Germinal center (tissue), 1 donor: ENCODE measurements at places on chromosomes 6 and 20.

DNA sequence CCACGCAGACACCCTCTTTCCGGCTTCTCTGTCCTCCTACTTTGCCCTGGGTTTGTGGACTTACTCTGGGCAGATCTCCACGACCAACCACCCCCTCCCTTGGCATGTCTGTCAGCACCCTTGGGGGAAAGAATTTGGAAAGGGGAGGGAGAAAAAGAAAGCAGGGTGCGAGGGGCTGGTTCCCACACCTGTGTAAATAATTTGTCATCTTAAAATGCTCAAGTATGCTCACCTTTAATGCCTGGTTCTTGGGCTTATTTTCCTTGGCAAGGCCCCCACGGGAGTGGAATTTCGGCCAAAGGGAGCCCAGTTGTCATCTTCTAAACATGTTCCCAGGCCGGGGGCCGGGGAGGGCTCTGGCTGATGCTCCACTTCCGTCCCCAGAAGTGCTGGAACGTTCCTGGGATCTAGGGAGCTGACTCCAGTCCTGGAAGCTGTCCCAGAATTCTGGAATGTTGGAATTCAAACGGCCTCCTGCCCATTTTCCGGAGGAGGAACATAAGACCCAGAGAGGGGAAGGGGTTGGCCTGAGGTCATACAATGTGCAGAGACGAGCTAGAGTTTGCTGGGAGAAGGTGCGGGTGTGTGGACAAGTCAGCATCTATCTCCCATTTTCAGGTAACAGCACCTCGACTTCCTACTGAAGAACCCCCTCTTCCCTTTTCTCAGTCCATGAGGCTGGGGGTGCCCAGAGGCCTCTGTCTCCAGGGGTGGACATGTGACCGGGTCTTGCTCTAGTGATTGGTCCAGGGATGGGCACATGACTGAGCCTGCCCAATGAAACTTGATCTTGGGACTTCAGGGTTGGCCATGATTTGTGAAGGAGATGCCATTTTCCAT is 122.3 kb downstream of the CEBPB start:
- no peak for DNase-seq

DNA sequence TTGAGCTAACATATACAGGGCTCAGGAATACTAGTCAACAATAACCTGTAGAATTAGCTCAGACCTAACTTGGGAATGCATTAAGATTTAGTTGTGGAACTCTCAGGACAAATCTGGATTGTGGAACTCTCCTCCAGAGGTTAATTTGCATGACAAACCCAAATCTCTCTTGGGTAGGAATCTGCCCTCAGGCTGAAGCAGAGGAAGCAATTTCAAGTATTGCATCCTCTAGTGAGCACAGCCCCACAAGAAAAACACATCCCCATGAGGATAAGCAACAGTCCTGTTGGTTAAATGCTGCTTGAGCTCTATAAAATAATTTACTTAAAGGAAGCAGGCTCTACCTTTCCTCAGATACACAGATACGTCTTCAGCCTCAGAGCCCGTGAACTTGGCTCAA is 170.9 kb upstream of the STXBP5 start:
- no peak for DNase-seq

DNA sequence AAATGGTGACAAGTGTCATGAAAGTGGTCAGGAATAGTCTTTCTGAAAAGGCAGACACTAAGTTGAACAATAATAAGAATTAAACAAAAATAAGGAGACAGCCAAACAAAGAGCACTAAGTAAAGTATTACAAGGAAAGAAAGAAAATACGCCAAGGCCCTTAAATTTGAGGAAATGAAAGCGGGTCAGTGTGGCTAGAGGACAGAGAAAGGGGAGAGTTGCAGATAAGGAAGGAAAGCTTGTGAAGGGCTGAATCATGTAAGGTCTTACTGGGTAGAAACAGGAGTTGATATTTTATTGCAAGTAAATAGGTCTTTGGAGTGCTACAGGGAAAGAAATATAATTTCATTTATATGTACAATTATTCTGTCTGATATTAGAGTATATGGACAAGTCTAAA is 732.1 kb downstream of the EPHA7 start:
- no peak for DNase-seq

DNA sequence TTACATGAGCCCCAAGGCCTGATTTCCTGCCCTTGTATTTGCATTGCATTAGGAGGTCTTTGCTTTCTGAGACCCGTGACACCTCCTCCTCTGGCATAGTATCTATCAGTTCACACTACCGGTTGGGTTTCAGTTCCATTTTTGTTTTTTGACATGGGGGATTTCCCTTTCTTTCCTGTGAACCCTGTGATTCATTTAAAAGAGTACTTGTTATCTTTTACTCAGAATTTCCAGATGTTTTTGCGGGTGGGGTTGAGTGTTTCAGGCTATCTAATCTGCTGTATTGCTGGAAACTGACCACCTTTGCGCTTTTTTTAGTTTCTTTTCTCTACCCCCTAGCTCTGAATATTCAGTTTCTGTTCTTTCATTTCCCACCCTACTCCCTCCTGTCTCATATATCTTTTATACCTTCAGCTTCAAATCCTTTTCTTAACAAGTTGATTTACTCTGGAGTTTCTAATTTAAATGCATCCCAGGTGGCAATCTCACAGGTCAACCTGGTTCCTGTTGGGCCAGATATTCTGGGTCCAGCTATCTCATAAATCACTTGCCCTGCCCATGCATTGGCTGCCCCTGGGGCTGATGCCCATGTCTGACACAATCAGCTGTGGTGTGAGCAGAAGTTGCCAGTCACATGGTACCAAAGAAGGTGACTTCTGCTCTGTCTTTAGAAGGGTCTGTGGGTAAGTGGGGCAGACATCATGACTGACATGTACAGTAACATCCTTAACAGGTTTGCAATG is 14.3 kb upstream of the NCOA3 start:
- DNase-seq = peak; percentile 76

- no peak for DNase-seq
These were observed 16.5 kb upstream of the SULF2 start for GRCh38 chr20:47801759-47802158.

GRCh38 chr20:32834972-32835371 is 15.2 kb downstream of the MAPRE1 start:
- no peak for DNase-seq

DNA sequence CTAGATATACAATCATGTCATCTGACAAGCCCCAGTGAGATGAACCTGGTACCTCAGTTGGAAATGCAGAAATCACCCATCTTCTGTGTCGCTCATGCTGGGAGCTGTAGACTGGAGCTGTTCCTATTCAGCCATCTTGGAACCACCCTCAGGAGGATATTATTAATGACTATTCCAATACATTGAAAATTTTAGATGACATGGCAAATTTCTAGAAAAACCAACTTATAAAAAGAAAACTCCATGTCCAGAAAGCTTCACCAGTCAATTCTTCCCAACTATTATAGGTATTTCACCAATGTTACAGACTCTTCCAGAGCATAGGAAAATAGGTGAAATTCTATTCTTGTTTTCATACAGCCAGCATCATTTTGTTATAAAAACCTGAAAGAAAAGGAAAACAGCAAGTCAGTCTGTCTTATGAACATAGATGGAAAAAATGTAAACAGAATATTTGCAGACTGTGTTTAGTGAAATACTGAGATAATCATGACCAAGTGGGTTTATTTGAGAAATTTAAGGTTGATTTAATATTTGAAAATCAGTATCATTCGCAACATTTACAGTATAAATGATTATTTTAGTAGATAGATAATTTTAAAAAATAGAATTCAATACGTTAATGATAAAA is 43.3 kb downstream of the ATRN start:
- DNase-seq = no peak

DNA sequence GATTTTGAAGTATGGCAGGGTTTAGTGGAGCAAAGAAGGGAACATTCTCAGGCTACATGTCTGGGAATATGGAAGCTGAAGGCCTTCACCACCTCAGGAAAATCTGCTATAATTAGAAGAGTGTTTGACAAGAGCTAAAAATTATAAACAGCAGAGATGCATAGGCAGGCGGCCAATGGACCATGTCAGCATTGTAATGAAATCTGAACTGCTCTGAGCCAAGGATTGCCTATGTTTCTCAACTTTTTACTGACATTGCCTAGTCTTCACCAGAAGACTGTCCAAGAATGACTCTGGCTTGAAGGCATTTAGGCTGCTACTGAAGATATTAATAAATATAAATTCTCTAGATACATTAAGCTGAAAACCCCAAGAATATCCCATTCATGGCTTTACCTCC is 84.1 kb downstream of the C6orf52 start:
- DNase-seq = no peak

DNA sequence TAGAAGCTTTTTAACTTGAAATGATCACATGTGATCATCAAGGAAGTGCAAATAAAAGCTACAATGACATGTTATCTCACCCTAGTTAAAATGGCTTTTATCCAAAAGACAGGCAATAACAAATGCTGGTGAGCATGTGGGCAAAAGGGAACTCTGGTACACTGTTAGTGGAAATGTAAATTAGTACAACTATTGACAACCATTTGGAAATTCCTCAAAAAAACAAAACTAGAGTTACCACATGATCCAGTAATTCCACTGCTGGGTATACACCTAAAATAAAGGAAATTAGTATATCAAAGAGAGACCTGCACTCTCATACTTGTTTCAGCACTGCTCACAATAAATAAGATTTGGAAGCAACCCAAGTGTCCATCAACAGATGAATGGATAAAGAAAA is 108.7 kb downstream of the HTR1B start:
- no peak for DNase-seq

DNA sequence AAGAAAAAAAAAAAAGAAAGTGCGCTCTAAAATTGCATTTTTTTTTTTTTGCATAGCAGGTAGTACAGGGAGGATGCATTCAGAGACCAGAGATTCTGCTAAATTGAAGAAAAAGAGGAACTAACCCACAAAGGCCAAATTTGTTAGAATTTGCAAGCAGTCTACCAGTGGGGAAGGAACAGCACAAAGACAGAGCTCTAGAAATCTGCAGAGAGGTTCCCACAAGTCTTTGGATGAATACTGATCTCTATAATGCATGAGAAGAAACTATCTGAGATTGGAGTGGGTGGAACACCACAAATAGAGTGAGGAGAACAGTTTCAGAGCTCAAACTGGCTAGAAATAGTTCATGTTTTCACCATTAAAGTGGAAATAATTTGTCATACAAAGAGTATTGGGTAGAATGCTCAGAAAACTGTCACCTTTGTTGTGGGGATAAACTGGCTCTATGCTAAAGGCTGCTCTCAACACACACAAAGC is 79.6 kb upstream of the AHI1 start:
- peak; percentile 35 for DNase-seq

- DNase-seq = no peak
These were observed 124.8 kb downstream of the MAP3K7 start for GRCh38 chr6:90462102-90462501.

- DNase-seq = no peak
These were observed 738.4 kb downstream of the KIF16B start for GRCh38 chr20:15834857-15835256.

- no peak for DNase-seq
These were observed 177.8 kb upstream of the MYLIP start for GRCh38 chr6:15950962-15951569.

- peak; percentile 87 for DNase-seq
These were observed 34.2 kb upstream of the MDGA1 start for GRCh38 chr6:37731888-37732287.

DNA sequence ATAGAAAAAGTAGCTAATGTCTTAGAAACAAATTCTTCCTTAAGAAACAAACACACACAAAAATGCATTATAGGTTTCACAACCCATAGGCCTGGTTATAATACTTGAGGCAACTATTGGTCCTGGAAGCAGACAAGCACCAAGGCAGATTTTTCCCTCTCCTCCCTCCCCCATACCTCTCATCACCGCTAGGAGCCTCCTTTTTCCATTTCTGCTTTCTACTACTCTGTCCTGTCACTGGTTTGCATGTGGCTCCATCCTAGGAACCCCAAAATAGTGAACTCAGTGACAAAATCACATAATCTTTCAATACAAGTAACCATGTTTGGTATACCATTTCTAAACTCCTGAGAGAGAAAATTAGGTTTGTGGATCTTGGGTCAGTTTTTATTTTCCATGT is 66.1 kb downstream of the HMGCLL1 start:
- DNase-seq = no peak

- DNase-seq = no peak
These were observed 28.5 kb upstream of the ADGRF4 start for GRCh38 chr6:47669684-47670513.

GRCh38 chr20:20366551-20366875 is 1.4 kb upstream of the INSM1 start:
- no peak for DNase-seq

DNA sequence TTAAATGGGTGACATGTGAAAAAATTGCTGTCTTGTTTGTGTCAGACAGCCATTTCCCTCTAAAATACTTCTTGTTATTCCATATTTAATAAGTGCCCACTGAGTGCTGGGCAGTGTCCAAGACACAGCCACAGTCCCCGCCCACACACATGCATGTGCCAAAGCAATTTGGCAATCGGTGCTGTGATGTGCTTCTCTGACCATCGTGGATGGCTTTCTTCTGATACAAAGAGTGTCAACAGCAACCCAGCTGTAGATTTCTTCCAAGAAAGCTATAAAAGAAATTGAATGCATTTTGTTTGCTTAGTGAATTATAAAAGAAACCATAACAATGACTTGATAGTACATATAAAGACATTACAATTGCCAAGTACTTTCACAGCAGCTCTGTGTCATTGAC is 140.5 kb upstream of the ATXN1 start:
- no peak for DNase-seq

GRCh38 chr20:48292806-48293205 is 507.5 kb upstream of the SULF2 start:
- no peak for DNase-seq

- DNase-seq = no peak
These were observed 5.3 kb downstream of the SS18L1 start for GRCh38 chr20:62148908-62149314.

GRCh38 chr6:36200998-36201596 is 4.6 kb downstream of the BRPF3 start:
- DNase-seq = no peak

- no peak for DNase-seq
These were observed 6.2 kb downstream of the GRIK2 start for GRCh38 chr6:101399616-101400162.

- no peak for DNase-seq
These were observed 31.8 kb upstream of the PDE7B start for GRCh38 chr6:135819665-135820064.

- DNase-seq = no peak
These were observed 124.8 kb downstream of the HIVEP1 start for GRCh38 chr6:12136905-12137304.

- no peak for DNase-seq
These were observed 80.8 kb downstream of the FOXA2 start for GRCh38 chr20:22503577-22503976.

GRCh38 chr20:58327211-58327610 is 17.7 kb downstream of the RAB22A start:
- DNase-seq = no peak

GRCh38 chr20:45293041-45294002 is 13.3 kb upstream of the RBPJL start:
- peak; percentile 85 for DNase-seq

GRCh38 chr6:3627501-3627900 is 124.0 kb downstream of the PXDC1 start:
- DNase-seq = no peak

- DNase-seq = peak; percentile 44
These were observed 304.9 kb downstream of the CDH26 start for GRCh38 chr20:60262967-60263603.
